SK-N-SH treated with all-trans-retinoic acid at 6 μM for 48 hours (cell line): ENCODE measurements at places on chromosomes 3 and 15.

DNA sequence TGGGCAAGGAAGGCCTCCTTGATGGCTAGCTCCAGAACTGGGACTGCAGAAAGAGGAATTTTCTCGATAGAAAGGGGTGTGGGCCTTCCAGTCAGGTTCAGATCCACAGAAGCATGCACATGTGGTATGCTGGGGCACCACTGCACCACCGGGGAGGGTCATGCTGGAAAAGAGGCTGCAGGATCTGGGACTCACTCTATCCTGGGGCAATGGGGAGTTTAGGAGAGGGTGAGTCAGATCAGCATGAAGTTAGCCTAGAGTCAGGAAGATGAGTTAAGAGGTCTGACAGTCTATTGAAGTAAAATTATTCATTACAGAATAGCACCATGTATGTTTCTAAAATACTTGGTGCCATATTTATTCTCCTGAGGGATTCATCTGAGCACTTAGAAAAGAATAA is 130.2 kb upstream of the TOPAZ1 start:
- no peak for ATAC-seq

DNA sequence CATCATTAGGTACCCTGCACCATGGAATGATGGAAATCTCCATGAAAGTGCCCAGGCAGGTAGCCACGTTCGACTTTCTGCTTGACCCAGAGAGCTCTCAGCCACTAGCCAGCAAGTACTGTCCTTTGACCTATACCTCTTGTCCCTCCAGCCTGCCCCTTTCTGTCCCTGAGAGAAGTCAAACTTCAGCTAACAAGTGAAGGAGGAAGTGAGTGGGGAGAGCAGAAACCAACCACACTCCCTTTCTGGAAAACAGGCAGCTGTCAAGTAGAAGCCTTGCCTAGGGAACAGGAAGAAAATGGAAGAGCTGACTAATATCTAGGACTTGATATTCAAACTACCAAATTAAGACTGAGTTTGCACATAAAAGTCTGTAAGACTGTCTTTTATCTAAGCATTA is 30.3 kb upstream of the FSTL1 start:
- no peak for ATAC-seq

DNA sequence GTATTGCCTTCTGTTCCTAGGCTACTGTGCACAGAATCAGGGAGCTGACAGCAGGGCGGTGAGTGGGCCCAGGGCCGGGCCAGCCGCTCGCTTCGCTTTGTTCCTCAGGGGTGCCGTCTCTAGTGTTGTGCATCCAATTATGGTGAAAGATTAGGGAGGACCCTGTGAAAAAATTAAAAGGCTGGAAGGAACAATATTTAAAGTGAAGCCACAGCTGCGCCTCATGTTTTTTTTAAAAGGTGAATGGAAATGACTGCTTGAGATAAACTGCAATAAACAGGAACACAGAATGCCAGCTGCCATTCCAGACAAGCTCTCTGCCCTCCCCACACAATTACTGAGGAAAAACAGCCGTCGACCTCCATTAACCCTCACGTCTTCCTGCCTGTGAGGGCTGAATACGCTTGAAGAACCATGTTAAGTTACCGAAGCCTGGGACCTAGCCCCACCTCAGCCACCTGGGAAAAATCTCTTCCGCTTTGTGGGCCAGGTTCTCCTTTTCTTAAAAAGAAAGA is 132.0 kb upstream of the IL12A start:
- ATAC-seq: no peak

GRCh38 chr15:33742800-33743199 is 225.5 kb upstream of the CHRM5 start:
- ATAC-seq: no peak; the same call in 2 of the 3 replicates

- no peak for ATAC-seq
Measured at GRCh38 chr15:81049835-81050234, 49.1 kb downstream of the TLNRD1 start.

GRCh38 chr15:28219116-28219515 is 102.9 kb downstream of the HERC2 start:
- ATAC-seq: no peak

GRCh38 chr15:92166751-92167405 is 226.8 kb upstream of the ST8SIA2 start:
- no peak for ATAC-seq

GRCh38 chr15:62979252-62979651 is 63.3 kb upstream of the TPM1 start:
- ATAC-seq: no peak

GRCh38 chr15:61702224-61703020 is 357.8 kb downstream of the VPS13C start:
- no peak for ATAC-seq

GRCh38 chr3:132659365-132660051 is at the start of gene ACAD11:
TSS of gene ACAD11 (minus strand) at chr3:132659809. CDS start at chr3:132659751, 58 bp downstream.
- peak; percentile 88 for ATAC-seq

DNA sequence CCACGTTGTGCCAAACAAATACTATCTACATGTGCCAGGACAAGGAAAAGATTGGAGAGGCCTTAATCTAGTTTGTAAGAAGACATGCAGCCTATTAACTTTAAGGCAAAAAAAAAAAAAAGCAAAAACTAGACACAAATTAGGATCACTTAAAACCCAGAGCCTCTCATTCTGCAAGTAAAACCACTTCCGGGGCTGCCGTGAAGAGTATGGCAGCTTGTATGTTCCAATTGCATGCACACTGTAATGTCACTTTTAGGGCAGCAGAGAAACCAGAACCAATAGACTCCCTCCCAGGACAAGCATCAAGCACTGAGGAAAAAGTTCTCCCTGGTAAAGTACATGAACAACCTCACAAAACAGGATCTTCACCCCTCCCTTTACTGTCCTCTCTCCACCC is 70.6 kb downstream of the RSL24D1 start:
- ATAC-seq: no peak
